Fibroblast of lung (primary cell): ENCODE measurements at places on chromosomes 3 and 15. TPM values are rescaled to one million over a fixed set of nuclear protein-coding genes. Genes with fewer than 3 reads are reported as not detected.

DNA sequence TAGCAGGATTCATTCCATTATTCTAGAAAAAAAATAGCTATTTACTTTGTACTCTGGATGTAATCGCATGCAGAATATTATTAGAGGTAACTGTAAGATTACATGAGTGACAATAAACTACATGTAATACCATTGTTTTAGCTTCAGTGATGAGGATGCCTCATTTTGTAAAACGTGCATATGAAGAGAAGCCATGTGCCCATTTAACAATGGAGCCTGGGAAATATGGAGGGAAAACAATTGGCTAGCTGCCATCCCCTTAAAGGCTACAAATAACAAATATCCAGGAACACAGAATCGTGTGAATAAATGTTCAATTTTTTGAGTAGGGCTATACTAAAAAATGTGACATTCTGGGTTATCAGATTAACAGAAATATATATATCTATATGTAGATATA is 151.1 kb downstream of the SAMMSON start:
- H3K4me3 ChIP-seq, result no peak overlapping the region
- no peaks in the 10 kb centered on the region for H3K27me3 ChIP-seq
- DNase-seq, result no peak
- H3K4me1 ChIP-seq, result no peaks in the 10 kb centered on the region

DNA sequence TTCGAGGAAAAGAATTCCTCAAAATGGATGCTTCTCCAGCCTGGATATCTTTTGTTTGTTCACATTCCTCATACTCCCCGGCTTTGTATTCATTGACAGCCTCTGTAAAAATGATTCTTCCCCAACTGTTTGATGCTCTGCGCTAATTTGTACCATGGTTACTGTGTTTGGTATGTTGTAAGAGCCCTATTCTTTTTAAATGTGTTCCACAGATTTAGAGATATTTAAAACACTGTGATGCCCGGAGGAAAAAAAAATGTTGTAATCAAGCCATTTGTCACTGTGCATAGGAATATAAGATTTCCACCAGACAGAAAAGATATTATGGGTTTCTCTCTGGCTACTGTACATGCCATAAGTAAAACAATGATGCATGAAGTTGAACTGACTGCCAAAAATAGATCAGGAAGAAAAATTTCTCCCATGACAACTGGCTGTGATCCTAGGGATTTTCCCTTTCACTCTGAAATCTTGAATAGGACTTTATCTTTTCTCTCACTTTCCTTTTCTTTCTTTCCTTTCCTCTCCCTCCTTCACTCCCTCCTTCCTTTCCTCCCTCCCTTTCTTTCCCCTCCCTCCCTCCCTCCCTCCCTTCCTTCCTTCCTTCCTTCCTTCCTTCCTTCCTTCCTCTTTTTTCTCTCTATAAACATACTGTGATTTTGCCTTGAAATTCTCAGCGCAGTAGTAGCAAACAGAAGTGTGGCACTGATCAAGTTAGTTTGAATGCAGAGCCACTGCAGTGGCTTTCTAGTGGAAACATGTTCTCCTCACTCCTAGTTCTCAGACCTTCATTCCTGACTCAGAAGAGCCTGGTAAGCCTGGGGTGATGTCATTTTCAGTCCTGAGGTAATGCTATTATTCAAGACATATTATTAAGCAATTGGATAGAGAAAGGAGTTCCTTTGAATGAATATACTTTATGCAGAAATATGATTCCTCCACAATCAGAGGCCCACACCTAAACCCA is 254.9 kb upstream of the TBL1XR1 start:
- no peaks in the 10 kb centered on the region for H3K27me3 ChIP-seq
- peak overlapping the region; percentile 38 for H3K27ac ChIP-seq
- peak; percentile 96 for DNase-seq
- no peak overlapping the region for H3K4me3 ChIP-seq
- no peaks in the 10 kb centered on the region for H3K36me3 ChIP-seq

GRCh38 chr3:42134867-42135464 is 43.8 kb downstream of the TRAK1 start:
- H3K4me3 ChIP-seq, result no peak overlapping the region
- DNase-seq, result no peak
- no peak overlapping the region for H3K27ac ChIP-seq
- no peaks in the 10 kb centered on the region for H3K27me3 ChIP-seq
- no peaks in the 10 kb centered on the region for H3K36me3 ChIP-seq
- H3K4me1 ChIP-seq, result no peaks in the 10 kb centered on the region

DNA sequence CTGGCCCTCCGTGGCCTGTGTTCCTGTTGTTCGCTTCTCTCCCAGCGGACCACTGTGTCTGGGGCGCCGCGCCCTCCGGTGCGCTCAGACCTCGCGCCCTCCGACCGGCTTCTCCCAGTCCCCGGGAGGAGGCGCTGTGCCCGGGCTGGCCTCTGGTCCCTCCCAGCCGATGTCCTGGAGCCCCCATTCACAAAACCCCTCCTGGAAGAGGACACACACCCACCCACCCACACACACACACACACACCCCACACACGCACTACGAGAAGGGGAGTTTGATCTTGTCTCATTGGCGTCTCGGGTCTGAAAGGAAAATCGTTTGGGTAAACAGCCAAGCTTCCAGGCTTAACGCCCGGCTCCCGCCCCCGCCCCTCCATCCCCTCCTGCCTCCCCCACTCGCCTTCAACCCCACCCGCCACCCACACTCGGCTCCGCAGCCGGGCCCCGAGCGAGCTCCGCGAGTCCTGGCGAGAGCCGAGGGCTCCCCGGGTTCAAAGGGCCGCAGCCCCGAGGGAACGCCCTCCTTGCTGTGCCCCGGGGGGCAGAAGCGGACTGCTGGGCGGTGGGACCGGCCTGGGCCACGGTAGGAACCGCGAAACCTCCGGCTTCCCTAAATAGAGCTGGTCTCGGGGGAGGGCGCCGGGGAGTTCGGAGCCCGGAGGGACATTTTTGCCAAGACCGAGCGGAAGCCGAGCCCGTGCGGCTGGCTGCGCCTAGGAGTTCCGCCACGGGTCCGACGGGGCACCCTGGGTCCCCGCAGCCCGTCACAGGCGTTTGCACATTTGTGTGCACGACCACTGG is 23.6 kb downstream of the NR2F2 start:
- H3K27me3 ChIP-seq, result no peaks in the 10 kb centered on the region
- H3K27ac ChIP-seq, result peak overlapping the region; percentile 79
- peaks cover 8% of the 10 kb centered on the region for H3K36me3 ChIP-seq
- peak; percentile 67 for DNase-seq
- H3K4me1 ChIP-seq, result peaks cover 10% of the 10 kb centered on the region

GRCh38 chr3:149657321-149657925 is 402 bp downstream of the WWTR1 start:
- H3K27ac ChIP-seq, result peak overlapping the region; percentile 93
- no peaks in the 10 kb centered on the region for H3K36me3 ChIP-seq
- H3K4me1 ChIP-seq, result peaks cover 9% of the 10 kb centered on the region
- H3K27me3 ChIP-seq, result no peaks in the 10 kb centered on the region
- peak; percentile 70 for DNase-seq
- H3K4me3 ChIP-seq, result peak overlapping the region; percentile 75

DNA sequence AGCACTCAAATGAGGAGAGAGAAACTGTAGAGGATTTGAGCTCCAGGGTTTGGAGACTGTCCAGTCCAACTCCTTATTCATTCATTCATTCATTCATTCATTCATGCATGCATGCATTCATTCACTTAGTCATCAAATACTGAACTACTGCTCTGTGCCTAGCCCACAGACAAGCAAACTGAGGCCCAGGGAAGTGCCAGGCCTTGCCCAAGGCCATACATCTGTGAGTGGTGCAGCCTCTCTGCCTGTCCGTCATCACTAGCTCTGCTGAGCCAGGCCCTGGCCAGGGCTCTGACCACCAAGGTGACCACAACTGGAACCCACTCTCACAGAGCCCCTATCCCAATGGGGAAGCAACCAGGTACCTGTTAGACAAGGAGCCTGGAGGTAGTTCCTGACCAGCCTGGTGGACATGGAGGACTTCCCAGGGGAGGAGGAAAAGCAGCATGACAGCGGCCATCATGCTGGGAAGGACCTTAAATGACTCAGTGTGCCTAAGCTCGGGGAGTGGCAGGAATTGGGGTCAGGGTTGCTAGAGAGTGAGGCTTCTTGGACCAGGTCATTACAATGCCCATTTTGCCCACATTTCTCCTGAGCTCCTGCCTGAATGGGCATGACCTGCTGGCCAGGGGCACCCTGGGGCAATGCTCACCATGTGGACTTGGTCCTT is 27.5 kb upstream of the RPL29 start:
- H3K27ac ChIP-seq, result no peak overlapping the region
- peaks cover 13% of the 10 kb centered on the region for H3K4me1 ChIP-seq
- DNase-seq, result no peak
- H3K4me3 ChIP-seq, result no peak overlapping the region

DNA sequence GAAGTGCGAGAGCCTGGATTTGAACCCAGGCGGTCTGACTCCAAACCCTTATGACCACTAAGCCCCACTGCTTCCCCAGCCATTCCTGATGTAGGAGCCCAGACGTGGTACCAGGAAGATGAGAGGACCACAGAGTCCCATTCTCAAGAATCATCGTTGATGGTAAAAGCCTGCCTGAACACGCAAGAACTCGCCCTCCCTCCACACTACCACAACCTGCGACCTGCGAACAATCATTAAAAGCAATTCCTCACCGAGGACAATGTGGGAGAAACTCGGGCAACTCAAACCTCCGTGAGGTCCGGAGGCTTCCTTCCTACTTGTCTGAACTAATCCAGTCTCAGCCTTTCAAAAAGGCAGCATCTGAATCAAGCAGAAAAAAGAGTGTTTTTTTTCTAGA is 10.3 kb downstream of the MAGI1 start:
- H3K27ac ChIP-seq, result no peak overlapping the region
- H3K27me3 ChIP-seq, result no peaks in the 10 kb centered on the region
- no peak for DNase-seq
- H3K4me1 ChIP-seq, result peaks cover 5% of the 10 kb centered on the region
- no peaks in the 10 kb centered on the region for H3K36me3 ChIP-seq
- H3K4me3 ChIP-seq, result no peak overlapping the region

- no peaks in the 10 kb centered on the region for H3K36me3 ChIP-seq
- H3K4me1 ChIP-seq, result no peaks in the 10 kb centered on the region
- H3K4me3 ChIP-seq, result no peak overlapping the region
- H3K27me3 ChIP-seq, result no peaks in the 10 kb centered on the region
These were observed 895.5 kb downstream of the ROBO2 start for GRCh38 chr3:77935418-77935817.

DNA sequence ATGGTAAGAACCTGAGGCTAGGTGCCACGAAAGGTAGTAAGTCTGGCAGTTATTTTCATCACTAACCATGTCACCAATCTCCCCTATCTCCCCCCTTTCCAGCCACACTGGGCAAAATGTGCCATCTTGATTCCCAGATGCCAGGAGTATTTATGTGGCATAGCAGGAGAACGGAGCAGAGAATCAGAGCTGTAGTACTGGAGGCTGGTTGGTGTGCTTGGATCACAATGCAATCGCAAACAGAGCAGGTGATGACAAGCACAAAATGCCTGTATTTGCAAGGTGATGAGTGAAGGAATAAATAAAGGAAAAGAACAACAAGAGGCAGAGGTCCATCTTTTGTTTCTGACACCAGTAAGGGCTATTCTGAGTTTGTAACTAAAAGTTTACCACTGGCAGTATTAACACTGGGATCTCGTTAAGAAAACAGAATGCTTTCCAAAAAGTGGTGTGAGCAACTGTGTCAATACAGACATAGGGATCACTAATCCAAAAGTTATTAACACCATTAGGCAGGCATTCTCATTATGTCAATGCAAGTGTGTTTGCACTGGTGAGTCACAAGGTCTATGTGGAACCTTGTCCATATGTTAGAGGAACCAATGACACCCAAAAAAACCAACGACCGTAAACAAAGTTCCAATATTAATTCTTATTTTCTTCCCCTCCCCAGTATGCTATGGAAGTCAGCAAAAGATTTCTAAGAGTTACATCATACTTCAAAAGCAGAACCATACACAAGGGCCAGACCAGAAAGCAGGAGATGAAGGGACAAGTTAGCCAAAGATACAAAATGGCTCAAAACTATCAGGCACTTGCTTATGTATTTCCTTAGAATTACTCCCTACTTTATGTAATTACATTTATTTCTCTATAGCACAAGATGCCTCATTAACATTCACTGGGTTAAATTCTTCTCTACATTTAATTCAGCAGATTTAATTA is 556.6 kb downstream of the FOXP1 start:
- DNase-seq, result peak; percentile 61
- H3K27me3 ChIP-seq, result no peaks in the 10 kb centered on the region
- no peak overlapping the region for H3K27ac ChIP-seq
- peaks cover 5% of the 10 kb centered on the region for H3K36me3 ChIP-seq

GRCh38 chr15:53837263-53837662 is 77.8 kb upstream of the WDR72 start:
- H3K4me1 ChIP-seq, result no peaks in the 10 kb centered on the region
- H3K27ac ChIP-seq, result no peak overlapping the region
- DNase-seq, result no peak
- no peaks in the 10 kb centered on the region for H3K36me3 ChIP-seq

DNA sequence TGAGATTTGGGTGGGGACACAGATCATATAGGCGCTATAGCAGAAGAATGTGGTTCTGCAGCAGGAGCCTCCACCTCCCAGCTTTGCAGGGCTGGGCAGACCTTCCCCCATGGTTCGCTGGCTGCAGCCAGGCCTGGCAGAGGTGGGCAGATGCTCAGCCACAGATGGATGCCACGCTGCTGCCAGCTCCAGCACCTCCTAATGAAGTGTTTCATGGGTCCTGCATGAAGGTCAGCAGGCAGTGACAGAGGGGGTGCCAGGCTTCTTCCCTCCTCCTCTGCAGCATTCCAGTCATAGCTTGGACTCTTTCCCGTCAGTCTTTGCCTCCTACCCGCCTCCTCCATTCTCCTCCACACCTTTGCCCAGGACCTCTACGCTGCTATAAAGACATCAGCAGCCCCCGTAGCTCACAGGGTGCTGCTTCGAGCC is 85.9 kb downstream of the SLCO3A1 start:
- H3K36me3 ChIP-seq, result no peaks in the 10 kb centered on the region
- no peak overlapping the region for H3K4me3 ChIP-seq
- H3K27ac ChIP-seq, result no peak overlapping the region

Gene ANP32A
- 46.2 and 47.7 TPM in 2 replicates for total RNA-seq

Gene SERINC4
- under 0.01 and 0.17 TPM in 2 replicates for total RNA-seq

Gene GUCA1C
- not detected in 2 replicates for total RNA-seq

Gene GOLGA8H
- under 0.01 and 0.50 TPM in 2 replicates for total RNA-seq

Gene STXBP5L
- total RNA-seq, result not detected in 2 replicates

Gene CHRFAM7A
- total RNA-seq, result 0.26 and 0.66 TPM in 2 replicates

Gene GOLGA6L7
- not detected in 2 replicates for total RNA-seq

Gene PLA1A
- total RNA-seq, result under 0.01 and 0.26 TPM in 2 replicates
